ENCODE measurements at places on chromosomes 12 and 14.

DNA sequence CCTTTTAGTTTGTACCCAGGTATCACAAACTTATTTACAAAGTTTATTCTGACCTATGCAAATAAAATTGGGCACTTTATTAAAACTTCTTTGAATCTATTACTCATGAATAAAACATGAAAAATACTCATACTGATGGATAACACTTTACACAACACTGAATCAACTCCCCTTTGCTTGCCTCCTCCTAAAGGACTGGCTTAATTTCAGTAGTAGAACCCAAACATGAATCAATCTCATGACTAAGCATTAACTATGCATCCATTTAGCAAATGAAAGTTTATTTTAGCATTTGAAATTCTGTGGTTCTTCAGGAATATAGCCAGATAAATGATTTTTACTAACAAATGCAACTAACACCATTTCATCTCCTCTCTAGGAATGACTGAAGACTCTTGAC, 32.4 kb downstream of the DENND5B start:
- DNase-seq: no peak

DNA sequence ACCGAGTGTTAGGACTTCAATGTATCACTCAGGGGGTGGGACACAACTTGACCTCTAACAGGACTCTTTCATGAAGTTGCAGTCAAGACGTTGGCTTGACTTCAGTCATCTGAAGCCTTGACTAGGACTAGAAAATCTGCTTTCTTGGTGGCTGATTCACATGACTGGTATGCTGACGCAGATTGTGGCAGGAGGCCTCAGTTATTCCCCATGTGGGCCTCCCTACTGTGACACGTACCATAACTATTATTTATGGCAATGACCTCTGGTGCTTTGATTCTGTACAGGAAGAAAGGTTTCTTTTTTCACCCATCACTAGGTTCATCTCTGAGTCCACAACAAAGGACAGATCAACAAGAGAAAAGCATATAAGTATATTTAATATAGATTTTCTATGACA, 270.4 kb downstream of the NEDD1 start:
- DNase-seq: no peak

DNA sequence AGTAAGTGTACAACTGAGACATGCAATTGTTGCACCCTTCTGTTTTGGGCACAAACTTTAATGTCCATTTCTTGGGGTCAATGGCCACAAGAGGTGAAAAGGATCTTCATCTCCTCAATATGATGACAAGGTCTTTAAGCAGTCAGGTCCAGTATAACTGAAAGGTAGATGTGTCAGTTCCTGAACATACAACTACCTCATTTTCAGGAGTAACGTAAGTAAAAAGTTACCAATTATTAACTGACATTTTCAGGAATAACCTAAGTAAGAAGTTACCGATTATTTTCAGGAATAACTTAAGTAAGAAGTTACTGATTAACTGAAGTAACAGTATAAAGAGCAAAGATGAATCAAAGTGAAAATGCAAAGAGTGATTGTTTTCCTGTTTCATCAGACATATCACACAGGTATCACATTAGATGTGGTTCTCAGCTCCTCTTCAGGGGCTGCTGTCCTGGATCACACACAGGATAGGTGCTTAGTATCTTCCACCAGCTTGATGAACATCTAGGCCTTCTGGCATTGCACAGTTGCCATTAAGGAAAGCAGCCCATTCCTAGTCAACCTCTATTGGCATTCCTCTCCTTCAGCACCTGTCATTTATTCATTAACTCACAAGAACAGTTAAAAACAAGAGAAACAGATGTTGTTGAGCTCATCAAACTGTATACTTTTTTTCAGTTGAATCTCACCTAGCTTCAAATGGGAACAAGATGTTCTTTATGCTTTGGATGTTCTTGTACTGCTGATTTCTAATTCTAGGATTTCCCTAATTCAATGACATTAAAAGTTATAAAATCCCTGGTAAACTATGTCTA, 200.0 kb downstream of the FOXG1 start:
- no peak for DNase-seq

- DNase-seq: no peak
These were observed 98.2 kb downstream of the GLT1D1 start for GRCh38 chr12:128951448-128951847.

DNA sequence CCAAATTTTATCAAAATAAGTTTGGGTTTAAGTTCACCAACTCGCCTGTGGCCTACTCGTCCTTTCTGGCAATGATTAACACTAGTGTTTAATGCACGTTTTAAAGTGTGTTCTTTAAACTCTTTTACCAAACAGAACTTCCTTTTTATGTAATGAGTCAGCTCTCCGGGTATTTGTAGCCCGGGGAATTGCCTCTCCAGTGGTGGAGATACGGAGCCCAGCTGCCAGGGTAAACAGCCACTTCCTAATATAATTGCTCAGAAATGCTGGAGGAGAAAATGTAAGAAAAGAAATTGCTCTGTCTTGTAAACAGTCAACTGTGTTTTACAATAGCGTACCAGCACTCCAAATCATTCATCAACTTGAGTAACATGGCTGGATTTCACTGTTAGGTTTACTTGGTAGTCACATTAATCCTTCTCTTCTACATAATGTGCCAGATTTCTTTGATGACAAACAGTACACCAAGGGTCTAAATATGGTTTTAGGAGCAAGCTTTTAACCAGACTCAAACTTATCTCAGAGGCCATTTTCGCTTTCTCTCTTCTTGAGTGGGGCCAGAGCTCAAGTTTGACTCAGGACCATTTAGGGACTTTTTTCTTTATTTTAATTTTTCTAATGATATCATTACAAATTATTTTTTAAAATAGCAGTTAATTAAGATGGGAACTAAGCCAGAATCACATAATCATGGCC, 101.2 kb upstream of the SLC38A2 start:
- DNase-seq: no peak

GRCh38 chr12:7293670-7294069, 10.2 kb upstream of the ACSM4 start:
- no peak for DNase-seq

- no peak for DNase-seq
These were observed 142.3 kb downstream of the ADGRD1 start for GRCh38 chr12:131095826-131096680.
